Testis (tissue), 5 donors: ENCODE measurements at places on chromosomes 1 and 21.

DNA sequence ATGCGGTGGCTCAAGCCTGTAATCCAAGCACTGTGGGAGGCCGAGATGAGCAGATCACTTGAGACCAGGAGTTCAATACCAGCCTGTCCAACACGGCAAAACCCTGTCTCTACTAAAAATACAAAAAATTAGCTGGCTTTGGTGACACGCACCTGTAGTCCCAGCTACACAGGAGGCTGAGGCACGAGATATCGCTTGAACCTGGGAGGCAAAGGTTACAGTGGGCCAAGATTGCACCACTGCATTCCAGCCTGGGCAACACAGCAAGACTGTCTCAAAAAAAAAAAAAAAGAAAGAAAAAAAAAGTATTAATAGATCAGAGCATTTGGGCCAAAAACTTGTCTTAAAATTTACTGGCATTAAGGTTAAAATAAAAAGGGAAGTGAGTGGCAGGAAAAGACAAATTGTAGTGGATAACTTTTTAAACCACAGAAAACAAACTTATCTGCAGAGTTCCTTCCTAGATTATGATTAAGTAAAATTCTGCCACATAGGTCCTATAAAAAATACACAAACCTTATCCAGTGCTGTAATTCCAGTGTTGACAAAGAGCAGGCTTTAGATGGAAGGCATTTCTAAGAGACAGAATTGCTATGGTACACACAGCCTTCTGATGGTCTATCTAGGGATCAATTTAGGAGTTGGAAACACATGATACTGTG is 53.3 kb downstream of the EIF4G3 start:
- DNase-seq: no peak

DNA sequence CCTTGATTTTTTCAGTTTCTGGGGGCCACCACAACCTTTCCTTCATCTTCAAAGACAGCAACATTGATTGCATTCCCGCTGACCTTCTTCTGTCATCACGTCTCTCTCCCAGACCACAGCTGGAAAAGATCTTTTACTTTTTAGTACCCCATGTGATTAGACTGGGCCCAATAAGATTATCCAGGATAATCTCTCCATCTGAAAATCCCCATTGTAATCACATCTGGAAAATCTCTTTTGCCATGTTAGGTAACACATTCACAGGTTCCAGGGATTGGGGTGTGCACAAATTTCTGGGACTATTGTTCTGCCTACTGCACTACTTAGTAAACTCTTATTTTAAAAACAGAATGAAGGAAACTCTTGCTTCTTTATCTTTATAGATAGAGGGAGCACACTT is 47.1 kb upstream of the INSL5 start:
- DNase-seq: no peak

DNA sequence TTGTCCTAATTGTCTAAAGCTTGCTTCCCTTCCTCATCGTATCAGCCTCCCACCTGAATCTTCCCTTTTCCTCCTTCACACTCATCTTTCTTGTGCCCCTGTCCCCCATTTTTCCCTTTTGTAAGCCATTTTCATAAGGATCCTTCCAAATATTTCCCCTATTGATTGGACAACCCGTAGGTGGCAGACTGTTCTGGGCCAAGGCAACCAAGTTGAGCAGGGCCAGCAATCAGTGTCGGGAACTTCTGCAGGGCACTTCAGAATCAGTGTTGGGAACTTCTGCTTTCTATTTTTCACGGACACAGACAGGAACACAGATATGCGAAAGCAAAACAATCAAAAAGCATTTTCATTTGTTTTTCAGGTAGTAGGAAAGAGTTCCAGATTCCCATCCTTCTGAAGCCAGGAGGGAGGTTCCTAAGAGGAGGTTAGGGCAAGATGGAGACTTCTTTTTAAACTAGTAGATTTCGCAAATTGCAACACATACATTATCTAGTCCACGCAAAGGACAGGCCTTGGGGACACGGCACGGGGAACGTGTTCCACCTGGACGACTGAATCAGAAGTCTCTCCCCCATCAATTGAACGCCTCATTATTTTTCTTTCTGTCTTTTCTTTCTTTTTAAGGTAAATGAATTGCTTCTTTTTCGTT is 691 bp upstream of the MPZL1 start:
- peak; percentile 81 for DNase-seq

- DNase-seq: no peak
These were observed 8.2 kb downstream of the IFFO2 start for GRCh38 chr1:18948048-18948912.

DNA sequence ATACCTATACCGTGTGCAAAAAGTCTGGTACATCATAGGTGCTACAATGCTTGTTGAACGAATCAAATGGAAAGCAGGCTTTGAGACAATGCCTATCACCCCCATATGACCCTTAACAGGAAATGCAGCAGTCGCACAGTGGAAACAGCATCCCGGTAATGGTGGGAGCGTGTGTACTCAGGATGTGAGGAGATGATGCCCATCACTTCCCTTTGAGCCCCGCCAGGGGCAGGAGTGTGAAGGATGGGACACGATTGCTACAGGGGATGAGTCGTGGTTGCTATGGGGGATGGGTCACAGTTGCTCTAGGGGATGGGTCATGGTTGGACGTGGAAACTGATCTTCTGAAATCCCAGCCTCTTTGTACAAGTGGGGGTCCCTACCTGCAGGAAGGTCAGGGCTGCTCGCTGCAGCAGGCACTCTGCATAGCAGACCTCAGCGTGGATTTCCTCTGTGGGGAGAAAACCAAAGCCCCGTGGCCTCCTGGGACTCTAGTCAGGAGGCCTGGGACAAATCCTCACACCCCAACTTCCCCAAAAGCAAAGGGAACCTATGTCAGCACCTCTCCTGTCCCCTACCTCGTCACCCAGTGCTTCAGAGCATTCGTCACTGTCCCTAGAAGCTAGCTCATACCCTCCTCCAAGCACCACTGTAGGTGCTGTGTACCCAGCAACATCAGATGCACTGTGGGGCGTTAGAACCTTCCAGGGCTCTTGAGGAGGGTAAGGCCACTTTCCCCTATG is 19.3 kb downstream of the TTC39A start:
- no peak for DNase-seq

- peak; percentile 49 for DNase-seq
These were observed 657 bp upstream of the HNRNPU start for GRCh38 chr1:244865028-244865371.

DNA sequence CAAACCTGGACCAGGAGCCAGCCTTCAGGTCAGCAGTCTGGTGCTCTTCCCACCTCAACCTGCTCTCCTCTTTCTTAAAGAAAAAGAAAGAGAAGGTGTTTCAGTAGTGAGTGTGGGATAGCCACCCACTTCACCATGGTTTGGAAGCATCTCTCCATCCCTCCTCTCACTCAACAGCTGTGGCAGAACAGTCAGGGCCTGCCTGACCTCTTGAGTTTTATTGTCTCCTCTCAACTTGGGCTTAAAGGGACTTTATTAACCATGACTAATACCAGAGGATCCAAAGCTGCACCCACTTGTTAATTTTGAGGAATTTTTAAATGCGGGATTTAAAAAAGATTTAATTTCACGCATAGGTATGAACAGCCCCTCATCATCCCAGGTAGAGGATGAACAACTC is 570 bp upstream of the VASH2 start:
- no peak for DNase-seq

GRCh38 chr1:19064906-19065450 is 108.5 kb upstream of the IFFO2 start:
- DNase-seq: no peak

DNA sequence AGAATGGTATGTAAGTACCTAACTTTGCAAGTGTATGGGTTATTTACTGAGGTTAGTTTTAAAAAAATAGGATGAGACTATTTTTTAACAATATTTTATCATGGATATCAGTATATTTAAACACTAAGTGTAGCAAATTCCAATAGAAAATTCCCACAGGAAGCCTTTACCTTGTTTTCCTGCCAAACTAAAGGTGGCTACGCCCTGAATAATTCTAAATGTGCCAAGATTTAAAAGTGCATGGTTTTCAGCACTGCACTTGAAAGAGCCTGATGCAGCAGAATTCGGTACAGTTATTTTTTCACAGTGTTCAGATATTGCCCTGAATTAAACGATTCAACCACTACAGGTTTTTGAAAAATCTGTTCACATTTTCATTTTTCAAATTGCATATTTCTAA is 1622.8 kb upstream of the B3GALT2 start:
- no peak for DNase-seq

- no peak for DNase-seq
These were observed 547.4 kb downstream of the LTN1 start for GRCh38 chr21:28445141-28445830.

- no peak for DNase-seq
These were observed 14.2 kb downstream of the SH2D2A start for GRCh38 chr1:156802421-156802935.

GRCh38 chr1:116490588-116490987 is 80.2 kb downstream of the CD58 start:
- DNase-seq: no peak

DNA sequence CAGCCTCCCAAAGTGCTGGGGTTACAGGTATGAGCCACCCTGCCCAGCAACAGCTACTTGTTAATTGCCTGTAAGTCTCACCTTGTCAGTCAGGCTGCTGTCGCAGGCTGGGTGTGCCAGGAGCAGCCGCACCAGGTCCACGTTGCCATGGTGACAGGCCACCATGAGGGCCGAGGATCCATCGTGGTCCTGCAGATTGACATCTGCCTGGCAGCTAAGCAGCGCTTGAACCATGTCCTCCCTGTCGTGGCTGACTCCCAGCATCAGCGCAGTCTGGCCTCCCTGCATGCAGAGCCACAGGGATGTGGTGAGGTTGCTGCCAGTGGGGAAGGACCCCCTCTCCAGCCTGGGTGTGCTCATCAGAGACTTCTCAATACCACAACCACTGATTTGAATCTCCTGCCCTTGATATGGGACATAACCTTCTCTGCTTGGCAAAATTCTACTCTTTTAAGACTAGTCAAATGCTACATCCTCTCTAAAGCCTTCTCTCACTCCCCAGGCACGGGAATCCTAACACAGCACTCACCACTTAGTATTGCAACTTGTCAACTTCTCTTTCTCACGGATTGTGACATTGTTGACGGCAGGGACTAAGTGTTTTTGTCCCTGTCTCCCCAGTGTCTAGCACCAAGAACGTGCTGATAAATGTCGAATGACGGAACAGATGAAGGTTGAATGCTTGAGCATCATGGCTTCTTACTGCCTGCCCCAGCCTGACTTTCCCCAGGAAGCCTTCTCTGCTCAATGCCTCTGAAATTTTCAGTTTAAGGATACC is 52.9 kb downstream of the L1TD1 start:
- DNase-seq: no peak

- DNase-seq: no peak
These were observed 26.2 kb downstream of the MPZL1 start for GRCh38 chr1:167747988-167748387.

- no peak for DNase-seq
These were observed 126.9 kb upstream of the PLPPR5 start for GRCh38 chr1:99131546-99131945.

DNA sequence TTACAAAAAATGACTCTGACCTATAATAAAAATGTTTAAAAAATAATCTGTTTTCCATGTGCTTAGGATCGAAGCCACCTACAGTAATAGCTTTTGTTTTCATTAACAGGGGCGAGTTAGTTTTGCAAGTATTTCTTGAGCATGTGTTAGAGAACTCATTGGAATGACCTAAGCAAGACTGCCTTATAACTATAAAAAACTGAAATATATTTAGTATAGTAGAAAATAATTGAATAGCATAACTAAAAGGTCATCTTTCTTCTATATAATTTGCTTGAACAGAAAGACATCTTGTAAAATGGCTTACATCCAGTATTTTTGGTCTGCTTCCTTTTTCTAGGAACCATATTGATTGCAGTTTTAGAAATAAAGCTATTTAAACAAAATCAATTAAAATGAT is 241.5 kb upstream of the NRIP1 start:
- no peak for DNase-seq

DNA sequence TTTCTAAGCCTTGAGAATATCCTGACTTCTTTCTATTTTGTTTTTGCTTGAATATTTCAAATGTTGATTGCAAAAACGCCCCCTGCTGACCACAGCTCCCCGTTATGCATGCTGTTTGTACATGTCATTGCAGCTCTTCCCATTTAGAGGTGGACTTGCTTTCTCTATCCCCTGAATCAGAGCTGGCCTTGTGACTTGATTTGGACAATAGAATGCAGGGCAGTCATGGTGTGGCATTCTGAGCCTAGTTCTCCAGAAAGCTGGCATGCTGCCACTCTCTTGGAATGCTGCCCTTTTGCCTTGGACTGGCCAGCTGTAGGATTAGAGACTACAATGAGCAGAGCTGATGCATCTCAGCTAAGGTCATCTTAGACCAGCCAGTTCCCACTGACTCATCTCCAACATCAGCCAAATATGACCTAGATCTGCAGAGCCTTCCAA is 1561.5 kb downstream of the MRPL39 start:
- peak; percentile 85 for DNase-seq

DNA sequence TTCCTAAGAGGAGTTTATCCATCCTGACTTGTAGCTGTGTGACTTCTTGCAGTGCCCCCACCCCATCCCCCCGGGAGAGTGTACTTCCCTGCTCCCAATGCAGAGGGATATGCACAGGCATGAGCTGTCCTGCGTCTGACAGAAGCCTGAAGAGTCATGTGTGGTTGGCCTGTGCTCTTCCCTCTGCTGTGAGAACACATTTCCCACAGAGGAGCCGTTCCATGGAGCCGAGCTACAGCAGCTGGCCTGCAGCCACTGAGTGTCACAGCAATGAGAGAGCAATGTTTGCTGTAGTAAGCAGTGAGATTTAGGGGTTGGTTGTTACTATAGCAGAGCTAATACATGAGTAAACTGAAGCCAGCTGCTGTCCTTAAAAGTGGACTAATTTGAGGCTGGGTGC is 22.0 kb downstream of the PARS2 start:
- DNase-seq: no peak

DNA sequence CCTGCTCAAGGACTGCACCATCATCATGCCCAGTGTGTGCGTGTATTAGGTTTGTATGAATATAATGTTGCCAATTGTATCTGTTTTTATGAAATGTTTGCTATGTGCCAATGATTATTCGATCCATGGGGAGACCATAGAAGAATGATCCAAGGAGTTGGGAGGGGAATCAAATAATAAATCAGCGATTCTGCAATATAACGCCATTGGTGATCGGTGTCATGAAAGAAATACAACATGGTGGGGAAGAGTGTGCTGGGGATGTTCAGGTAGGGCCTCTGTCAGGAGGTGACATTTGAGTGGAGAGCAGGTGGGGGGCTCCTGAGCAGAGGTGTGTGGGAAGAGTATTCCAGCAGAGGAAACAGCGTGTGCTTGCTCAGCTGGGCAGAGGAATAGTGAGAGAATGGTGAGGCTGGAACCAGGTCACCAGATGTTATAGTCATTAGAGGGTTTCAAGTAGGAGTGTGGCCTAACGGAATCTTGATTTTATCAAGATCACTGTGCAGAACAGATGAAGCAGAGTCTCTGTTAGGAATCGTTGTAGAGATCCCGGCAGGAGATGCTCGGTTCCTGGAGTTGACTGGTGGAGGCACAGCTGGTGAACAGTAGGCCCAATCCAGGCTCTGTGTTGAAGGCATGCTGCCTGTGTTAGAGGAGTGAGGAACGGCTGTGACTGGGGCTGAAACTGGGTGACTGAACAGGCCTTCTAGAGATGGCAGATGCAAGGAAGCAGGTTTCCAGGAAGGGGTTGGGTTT is 2.9 kb upstream of the ZNF496 start:
- DNase-seq: peak; percentile 59
